ENCODE measurements at places on chromosomes 2 and 18.
A peak's percentile ranks its signal among the peaks of the same experiment; 100 is the strongest.

- DNase-seq: no peak
Observed at GRCh38 chr2:20473128-20473527, 26.3 kb downstream of the RHOB start.

DNA sequence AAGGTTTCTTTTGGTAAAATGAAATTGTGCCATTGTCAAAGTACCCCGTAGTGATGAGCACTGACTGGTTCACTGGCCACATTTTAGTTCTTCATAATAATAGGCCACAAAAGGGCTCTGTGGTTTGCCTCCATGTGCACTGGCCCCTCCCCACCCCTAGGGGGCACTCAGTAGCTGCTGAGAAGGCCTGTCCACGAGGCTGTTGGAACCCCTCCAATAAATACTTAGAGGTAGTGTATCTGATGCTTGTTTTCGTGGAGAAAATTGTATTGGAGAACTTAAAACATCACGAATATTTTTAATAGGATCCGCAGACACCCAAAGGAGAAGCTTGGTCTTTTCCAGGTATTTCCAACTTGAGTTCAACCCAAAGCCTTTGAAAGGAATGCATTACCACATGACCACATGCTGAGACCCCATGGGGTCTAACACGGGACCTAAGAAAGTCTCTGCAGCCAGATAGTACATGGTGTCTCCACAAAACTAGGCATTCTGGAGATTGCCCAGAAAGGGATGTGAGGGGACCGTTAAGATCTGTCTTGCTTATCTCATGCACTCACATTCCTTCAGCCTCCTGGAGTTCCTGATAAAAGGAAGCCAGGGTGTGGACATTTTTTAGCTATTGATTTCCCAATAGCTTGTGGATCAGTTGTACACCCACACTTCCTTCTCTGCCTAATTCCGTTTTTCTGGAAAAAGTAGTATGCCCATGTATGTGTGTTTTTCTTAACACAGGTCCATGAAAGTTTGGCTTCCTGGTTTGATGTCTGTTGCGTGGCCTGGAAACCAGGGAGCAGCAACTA lies 28.5 kb upstream of the NOSTRIN start:
- DNase-seq: peak; percentile 38

DNA sequence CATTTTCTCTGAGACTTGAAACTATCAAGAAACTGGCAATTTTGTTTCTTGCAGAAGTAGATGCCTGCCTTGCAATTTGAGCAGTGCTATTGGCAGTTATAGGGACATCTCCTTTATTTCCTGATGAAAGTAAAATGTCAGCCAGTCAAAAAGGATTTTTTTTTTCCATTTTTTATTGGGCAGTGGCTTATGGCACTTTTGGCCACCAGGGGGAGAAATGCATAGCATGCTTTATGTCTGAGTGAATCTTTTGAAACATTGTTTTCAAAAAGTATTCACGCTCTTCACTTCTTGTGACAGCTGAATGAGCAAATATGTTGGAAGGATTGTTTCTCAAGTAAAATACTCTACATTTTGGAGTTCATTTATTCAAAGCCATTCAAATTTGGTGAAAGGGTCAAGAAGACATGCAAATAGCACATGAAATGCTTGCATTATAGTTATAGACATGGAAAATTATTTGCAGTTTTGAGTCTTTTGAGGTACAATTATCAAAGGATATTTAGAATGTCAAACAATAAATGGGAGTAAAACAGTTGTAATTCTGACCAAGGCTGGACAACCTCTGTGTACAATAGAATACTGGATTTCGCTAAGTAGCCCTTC lies 491.0 kb downstream of the CDH2 start:
- DNase-seq: no peak

- DNase-seq: no peak
Observed at GRCh38 chr2:223916181-223916920, 28.8 kb downstream of the WDFY1 start.

GRCh38 chr2:142131010-142131669 lies at the start of gene LRP1B:
Gene LRP1B, minus strand, starts transcription at chr2:142131016. Its CDS starts 287 bp downstream, at chr2:142130729.
- DNase-seq: no peak

DNA sequence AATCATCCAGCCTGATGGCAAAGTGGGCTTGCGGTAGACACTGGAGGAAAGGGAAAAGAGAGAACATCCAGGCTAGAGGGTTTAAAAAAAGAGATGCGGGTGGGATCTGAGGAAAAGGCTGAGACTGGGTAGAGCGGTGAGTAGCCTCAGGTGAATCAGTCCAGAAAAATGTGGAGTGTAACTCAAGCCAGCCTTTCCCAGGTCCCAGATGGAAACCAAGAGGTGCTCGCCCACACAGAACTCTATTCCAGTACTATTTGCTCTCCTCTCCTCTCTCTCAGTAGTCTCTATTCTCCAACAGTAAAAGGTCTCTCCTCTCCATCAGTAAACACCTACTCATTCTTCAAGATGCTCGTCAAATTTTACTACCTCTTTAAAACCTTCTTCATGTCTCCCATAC lies 38.3 kb upstream of the NRP2 start:
- DNase-seq: no peak

DNA sequence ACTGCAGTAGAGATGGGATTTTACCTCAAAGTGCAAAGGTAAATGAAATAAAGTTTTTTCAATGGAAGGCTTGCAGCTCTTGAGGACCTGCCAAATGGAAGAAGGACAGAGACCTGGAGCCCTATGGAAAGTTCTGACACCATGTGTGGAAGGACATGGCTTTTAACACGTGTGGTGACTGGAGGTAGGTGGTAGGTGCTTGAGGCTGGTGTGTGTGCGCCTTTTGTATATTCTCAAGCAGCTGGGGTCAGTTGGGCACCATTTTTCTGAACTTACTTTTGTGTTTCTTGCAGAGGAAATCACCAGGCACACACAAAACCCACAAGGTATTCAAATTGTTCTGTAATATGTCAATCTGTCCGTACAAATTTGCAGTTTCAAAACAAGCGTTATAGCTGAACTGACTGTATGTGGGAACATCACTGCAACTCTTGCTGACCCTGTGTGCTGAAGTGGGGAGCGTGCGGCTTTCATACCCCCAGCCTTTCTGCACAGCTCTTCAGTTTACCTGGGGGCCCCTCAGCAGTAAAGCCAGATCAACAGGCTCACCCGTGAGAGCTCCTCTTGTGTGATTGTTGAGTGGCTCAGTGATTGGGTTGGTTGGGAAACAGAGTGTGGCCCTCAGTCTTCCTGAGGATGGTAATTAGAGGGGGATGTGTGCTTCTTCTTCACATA lies 363 bp downstream of the GREB1 start:
- no peak for DNase-seq

DNA sequence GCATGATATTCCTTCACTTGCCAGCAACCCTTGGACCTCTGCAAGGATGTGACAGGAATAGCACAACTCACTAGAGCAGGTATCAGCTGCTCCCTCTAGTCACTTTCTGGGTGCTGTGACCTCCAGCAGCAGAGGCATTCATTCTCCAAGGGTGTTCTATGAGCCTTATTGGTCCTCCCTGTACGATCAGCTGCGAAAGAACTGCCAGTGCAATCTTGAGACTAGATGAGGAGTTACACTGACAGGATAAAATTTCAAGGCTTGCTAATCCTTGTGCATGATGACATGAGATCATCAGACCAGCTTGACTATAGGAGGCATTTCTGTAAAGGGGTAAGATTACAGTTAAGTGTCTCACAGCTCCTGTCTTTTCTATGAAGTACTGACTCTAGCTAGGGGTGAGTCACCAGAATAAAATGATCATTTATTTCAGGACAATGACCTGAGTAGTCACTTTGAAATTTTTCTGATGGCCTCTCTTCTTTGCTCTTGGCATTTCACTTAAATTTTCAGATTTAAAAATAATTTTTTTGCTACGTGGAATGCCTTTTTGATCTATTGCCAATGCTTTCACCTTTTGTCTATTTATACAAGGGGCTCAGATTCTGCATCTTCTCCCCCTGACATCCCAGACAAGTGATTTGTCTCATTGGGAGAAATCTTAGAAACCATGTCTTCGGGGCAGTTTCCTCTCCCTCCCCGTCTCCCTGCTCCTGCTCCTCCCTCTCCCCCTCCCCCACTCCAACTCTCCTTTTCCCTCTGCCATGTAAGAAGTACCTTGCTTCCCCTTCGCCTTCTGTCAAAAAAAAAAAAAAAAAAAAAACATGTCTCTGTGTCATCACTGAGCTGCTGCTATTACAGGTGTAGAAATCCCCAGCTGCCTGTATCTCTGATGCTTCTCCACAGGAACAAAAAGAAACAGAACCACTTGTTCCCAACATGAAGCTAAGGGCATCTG lies 49.2 kb upstream of the FRZB start:
- no peak for DNase-seq

GRCh38 chr2:80363791-80364349 lies 59.3 kb upstream of the LRRTM1 start:
- no peak for DNase-seq

DNA sequence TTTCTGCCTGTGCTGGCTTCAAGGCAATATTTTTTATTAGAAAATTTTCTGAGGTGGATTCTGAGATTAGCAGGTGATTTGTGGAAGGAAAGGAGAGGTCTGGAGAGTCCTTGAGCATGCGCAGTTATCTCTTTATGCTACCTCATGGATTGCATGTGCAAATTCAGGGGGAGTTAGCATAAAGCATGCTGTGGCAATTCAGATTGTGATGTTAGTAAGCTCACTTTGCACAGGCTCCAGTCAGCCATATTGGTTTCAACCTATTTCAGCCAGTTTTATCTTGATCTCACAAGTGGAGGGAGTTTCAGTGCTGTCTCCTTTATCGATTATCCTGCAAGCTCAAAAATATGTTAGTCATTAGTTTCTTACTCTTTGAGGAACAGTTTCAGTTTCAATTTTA lies 2012.3 kb upstream of the PIK3C3 start:
- no peak for DNase-seq

DNA sequence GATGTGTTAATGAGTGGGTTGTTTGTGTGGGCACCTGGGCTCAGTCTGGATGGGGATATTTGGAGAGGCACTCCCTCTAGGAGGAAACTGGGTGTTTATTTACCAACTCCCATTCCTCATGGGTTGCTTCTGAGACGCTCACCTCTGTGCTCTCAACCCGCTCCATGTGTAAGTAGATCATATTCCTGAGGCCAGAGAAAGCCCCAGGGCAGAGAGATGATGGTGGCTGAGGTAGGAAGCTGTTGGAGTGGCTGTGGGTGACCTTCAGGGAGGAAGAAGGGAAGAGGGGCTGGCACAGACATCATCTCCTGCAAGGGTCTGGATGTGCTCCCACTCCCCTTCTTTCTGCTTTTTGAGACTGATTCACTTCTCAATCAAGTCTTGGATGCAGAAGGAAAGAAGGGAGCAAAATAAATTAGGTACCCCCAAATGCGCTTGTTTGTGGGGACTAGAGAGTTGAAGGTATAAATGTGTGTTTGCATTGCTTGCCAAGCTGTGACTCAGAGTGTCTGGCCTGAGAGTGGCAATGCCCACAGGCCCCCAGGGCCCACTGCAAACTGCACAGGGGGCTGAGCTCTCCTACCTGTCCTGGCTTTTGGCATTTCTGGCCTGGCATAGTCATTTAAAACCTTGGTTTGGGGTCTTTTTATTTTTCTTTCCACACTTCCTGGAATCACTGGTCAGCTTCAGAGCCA lies 57.2 kb upstream of the TNP1 start:
- DNase-seq: no peak

GRCh38 chr2:176818076-176818475 lies 394.5 kb upstream of the HNRNPA3 start:
- no peak for DNase-seq

- no peak for DNase-seq
Observed at GRCh38 chr2:241551599-241551997, 6.9 kb upstream of the BOK start.

DNA sequence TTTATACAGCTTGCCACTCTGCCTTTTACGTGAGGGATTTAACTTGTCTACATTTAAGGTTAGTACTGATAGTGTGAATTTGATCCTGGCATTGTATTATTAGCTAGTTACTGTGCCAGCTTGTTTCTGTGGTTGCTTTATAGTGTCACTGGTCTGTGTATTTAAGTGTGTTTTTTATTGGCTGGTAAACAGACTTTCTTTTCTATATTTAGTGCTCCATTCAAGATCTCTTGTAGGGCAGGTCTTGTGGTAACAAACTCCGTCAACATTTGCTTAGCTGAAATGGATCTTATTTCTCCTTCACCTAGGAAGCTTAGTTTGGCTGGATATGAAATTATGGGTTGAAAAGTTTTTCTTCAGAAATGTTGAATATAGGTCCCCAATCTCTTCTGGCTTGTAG lies 1971.0 kb upstream of the LRRTM1 start:
- DNase-seq: no peak

- no peak for DNase-seq
Observed at GRCh38 chr2:96308248-96308647, 2.9 kb upstream of the SNRNP200 start.

- DNase-seq: no peak
Observed at GRCh38 chr18:79248495-79249060, 147.2 kb upstream of the NFATC1 start.

DNA sequence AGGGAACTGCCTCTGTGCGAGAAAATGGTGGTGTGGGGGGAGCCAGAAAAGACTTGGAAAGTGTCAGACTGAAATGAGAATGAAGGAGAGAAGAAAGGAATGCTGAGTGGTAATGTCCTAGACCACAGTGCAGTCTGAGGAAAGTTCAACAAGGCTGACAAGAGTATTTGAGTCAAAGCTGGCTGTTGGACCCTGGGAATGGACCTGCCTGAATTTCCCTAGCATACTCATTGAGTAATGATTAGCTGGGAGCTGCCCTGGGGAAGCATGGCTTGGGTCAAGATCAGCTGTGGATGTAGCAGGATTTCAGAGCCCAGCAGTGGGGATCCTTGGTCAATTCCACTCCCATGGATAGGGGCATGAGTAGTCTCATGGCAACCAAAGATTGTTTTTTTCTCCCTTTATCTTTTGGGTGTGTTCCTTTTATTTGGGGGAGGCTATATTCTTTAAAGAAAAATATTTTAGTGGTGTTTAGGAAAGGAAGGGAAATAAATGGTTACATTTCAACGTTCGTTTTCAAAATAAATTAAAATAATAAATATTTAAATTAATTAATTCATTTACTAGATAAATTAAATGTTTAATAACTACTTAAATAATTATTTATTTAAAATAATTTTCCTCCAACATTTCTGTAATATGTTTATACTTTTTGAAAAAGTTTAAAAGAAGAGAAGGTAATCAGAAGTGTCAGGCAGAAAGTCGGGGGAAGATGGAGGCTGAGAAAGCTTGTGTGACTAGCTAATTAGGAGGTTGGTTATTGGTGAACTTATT lies 15.9 kb upstream of the LHCGR start:
- no peak for DNase-seq
